ENCODE measurements at places on chromosomes 11 and 22.
A peak's percentile ranks its signal among the peaks of the same experiment; 100 is the strongest.

DNA sequence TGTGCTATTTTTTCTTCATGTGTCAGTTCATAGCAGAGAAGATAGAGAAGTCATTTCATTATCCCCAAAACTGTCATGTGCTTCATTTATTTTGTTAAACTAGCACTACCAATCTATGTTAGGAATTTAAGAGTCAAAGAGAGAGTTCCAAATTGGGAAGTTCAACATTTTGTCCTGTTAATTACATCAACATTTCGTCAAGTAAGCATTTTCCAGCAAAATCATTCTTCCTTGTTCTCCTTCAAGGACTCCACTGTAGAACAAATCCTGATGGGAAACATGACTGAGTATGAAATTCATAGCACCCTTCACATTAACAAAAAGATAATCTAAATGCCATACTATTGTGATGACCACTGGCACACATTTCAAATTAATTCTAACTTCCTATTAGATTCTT, 59.1 kb downstream of the PACSIN2 start:
- DNase-seq = no peak

DNA sequence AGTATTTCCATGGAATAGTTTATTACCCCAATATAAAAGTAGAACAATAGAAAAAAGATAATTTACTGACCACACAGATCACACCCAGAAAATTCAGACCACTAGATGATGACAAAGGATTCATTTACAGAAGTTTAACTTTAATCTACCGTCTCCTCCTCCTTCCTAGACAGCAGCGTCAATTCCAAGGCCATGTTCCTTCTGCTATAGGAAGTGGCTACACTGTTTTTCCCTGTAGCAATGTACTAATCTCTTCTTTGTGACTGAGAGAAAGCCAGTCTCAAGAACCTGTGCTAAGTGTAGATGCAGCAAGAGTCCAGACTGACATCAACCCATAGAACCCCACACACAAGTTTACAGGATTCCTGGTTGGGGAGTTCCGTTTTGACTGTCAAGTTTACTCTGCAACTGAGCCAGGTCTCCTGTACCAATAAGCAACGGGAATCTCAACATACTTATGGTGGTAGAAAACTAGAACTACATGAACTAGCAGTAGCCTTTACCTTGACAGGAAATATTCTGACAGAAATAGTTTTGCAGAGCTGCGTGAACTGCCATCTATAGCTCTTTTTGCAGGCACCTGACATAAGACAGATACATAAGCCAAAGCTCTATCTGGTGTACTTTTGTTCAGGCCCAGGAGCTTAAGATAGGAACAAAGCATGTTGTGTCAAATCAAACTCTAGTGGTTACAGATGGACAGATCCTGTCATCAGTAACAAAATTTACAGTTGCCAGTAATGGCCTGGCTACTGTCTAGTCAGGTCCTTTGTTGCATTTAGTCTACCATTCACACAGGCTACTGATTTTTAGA, 42.9 kb downstream of the MRTFA start:
- no peak for DNase-seq

- DNase-seq = peak; percentile 64
Observed at GRCh38 chr22:41557401-41558240, 3.2 kb upstream of the CSDC2 start.

- DNase-seq = no peak
Observed at GRCh38 chr22:45547016-45547345, 44.3 kb downstream of the FBLN1 start.

- DNase-seq = no peak
Observed at GRCh38 chr11:27348340-27348873, 14.6 kb downstream of the CCDC34 start.

- peak; percentile 54 for DNase-seq
Observed at GRCh38 chr11:16924826-16925560, 89.2 kb downstream of the PLEKHA7 start.

GRCh38 chr11:12834166-12834565, 159.9 kb downstream of the TEAD1 start:
- DNase-seq = no peak

GRCh38 chr11:82722231-82722630, 11.4 kb downstream of the FAM181B start:
- no peak for DNase-seq

DNA sequence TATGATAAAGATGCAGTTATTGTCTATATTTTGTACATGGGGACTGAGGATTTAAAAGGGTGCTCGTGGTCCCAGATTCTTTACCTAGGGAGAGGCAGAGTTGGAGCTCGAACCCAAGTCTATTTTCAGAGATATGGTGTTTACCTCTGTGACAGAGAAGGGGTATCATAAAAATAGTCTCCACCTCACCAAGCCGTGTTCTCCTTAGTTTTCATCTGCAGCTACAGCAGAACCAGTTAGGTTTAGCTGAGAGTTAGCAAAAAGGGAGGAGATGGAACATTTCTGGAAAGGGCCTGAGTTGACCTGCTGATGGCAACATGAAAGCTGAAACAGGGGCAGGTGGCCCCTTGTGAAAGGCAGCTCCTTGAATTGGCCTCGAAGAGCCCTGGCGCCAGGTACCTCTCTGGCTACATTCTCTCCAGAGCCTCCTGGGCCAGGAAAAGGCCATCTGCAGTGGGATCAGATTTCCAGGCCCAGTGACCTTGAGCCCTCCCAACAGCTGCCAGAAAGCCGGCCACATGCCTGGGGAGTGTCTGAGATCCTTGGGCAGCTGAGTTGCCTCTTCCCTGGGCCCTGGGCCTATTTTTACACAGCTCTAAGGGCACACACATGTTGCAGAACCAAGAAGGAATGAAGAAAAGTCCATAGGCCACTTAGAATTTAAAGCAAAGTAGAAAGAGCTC, 136.6 kb downstream of the NAV2 start:
- peak; percentile 10 for DNase-seq

GRCh38 chr22:50526834-50527801, 1.7 kb upstream of the SCO2 start:
- peak; percentile 60 for DNase-seq

DNA sequence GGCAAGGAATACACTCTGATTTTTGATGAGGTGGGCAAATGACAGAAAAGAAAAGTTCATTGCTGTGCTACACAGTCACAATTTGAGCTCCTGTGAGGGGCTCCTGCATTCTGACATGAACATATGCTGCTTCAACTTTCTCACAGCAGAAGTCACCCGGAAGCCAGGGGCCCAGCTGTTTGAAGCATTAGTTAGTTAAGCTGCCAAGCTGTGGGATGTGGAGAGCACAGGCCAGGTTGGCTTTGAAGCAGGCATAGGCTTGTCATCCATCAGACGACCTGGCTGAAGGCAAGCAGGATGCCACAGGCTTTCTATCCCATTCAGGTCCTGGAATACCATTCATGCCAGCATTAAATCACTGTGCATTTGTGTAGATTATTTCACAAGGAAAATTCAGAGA, 63.1 kb downstream of the MTNR1B start:
- peak; percentile 26 for DNase-seq

- DNase-seq = no peak
Observed at GRCh38 chr22:42086051-42086450, 4.5 kb downstream of the NDUFA6 start.

GRCh38 chr22:49525801-49526535, 301.7 kb downstream of the BRD1 start:
- no peak for DNase-seq

DNA sequence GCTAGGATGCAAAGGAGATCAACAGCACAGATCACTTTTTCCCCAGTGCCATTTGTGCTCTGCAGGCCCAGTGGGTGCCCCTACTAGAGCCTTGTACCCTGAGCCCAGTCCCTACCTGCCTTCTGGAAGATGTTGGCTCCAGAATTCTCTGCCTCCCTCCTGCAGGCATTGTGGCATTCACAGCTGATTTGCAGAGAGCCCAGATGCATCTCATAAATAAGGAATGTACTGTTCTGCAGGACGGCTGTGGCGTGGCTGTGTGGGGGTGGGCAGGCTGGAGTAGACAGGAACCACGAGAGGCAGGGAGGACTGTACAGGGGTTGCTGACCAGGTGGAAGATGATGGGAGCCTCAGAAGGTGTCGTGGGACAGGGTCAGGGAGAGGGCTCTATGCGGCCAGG, 11.2 kb upstream of the MIAT start:
- DNase-seq = no peak

DNA sequence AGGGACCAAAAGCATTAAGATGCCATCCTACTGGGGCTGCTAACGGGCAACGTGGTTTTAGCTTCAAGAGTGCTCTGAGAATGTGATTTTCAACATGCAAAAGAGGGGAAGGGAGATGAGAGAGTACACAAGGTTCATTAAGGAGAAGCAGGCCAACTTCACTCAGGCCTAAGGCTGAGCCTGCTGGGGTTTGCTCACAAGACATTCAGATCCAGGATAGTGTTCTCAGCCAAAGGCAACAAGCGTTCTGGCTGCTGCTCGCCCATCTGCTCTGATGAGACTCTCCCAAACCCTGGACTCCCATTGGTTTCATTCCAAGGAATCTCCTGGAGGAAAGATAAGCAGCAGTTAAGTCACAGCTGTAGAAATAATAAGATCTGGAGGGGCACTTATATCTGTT, 23.6 kb upstream of the UPB1 start:
- peak; percentile 83 for DNase-seq

DNA sequence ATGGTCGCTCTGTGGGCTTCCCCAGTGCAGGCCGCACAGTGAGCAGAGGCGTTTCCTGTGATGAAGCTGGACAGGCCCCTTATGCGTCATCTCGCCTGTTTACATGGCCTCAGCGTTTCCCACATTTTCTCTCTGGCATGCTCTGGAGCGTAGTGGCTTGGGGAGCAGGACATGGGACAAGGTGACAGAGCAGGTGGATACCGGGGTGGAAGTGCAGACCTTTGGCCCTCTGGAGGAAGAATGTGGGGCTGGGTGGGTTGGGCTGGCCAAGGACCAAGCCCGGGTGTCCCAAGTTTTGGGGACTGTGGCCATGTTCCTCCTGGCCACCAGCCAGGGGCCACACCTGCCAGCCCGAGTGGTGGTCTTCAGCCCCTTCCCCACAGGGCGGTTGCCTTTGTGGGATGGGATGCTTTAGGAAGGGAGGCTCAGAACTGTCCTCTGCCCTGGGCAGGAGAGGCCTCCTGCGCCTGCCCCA, 446.6 kb downstream of the TBC1D22A start:
- DNase-seq = no peak

DNA sequence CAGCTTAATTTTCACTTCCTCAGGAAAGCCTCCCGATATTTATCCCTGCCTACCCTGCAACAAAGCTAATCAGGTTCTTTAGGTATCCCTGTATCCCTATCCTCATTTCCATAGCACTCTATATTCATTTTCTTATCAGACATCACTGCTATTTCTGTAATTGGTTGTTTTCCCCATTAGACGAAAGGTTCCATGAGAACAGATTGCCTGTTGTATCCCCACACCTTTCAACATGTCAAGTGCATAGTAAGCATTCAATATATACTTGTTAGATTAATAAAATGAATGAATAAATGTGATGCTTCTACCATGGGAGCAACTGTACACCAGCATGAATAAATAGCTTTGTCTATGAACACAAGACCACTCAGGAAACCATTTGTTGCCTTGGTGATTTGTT, 499.8 kb downstream of the DLG2 start:
- no peak for DNase-seq

DNA sequence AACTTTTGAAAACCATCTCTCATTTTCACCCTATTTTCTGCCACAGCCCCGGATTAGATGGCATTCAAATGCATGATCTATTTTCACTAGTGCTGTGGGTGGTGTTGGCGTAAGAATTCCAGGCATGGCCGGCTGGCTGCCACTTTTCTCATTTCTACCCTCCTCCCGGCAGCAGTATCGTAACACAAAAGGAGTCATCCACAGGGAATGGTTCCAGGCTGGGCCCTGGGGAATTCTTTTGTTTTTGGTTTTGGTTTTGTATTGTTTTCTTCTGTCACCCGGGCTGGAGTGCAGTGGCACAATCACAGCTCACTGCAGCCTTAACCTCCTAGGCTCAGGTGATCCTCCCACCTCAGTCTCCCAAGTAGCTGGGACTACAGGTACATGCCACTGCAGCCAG, 13.8 kb downstream of the JAML start:
- DNase-seq = no peak

DNA sequence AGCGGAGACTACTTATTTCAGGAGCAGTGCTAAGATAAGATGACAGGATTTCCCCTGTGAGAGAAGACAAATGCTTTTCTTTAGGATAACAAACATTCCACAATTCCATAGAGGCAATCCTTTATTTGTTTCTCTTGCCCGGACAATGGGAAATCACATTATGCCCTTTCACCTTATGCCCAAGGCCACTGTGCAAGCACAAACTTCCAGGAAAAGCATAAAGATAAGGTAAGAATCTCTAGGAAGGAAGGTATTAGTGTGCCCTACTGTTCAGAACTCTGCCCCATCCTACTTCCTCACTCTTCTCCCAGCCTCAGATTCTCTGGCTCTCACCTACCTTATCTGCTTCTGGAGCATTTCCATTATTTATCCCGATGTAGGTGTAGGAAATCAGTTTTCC, 23.1 kb upstream of the RDX start:
- no peak for DNase-seq

DNA sequence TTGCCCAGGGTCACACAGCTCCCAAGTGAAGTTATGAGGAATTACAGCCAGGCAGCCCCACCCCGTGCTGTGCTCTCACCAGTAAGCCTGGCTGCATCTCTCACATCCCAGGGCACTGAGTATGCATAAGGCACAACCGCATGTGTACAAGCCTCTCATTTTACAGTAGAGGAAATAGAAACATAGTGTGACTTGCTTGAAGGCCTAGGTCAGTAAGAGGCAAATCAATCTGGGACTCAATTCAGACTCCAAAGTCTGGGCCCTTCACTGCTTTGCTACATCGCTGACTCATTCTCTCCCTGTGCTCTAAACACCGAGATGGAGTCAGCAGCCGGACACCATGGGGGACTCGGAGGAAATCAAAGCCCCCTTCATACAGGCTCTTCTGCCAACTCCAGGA, 7.9 kb downstream of the ABTB2 start:
- DNase-seq = no peak

- no peak for DNase-seq
Observed at GRCh38 chr11:77442394-77443053, 31.4 kb downstream of the PAK1 start.

GRCh38 chr11:66969584-66970225, 5.4 kb upstream of the C11orf86 start:
- no peak for DNase-seq

GRCh38 chr11:11265994-11266606, 87.0 kb downstream of the CSNK2A3 start:
- peak; percentile 44 for DNase-seq

Data from NCI-H82 (cell line).